Activated CD4-positive, CD25-positive, alpha-beta regulatory T cell treated with anti-CD3 and anti-CD28 coated beads, Interleukin-2, amount 50 U/mL, for 16 hours (primary cell): ENCODE measurements at places on chromosomes 6 and 20.

DNA sequence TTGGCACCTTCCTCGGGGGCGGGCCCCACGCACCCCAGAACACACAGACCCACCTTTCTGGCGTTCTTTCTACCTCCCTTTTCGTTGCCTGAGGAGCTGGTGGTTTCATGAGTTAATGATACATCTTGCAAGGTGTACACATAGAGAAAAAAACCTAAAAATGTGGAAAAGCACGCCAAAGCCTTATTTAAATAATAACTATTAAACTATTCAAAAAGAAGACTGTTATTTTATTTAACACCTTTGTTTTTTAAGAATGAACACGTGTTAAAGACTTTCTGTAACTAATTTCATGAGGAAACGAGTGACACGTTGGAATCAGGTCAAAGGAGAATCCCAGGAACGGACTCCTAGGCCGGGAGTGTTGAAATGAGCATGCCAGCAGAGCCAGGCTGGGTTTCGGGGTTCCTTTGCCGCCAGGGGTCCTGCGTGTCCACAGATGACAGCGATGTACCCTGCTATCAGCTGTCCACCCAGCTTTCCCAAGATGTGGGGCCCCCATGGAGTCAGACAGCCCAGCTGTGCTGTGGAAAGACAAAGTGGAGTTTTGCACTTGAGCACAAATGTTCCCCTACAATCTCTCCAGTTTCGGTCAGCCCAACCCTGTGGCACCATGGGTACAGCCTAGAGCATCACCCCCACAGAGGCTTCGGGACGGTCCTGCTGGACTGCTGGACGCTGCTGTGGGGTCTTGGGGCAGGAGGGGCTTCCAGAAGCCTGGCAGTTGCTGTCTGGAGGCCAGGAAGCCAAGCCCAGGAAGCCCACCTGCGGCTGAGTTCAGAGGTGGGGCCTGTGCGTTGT, 16.1 kb downstream of the SLC17A9 start:
- no peak for DNase-seq

DNA sequence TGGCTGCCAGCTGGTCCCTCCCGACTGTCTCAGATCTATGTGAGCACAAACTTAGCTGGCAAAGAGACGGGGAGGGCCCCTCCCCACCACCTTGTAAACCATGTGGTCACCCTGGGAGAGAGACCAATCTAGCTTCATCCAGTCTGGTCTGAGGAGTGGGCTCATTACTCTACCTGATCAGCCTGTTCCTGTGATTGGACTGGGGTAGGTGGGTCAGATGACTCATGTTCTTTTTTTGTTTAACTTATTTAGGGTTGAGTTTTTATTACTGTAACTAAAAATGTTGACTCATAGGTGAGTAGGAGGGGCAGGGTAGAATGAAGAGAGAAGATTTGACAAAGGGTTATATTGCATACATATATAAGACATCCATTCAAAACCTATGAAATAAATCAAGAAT, 4.7 kb downstream of the GSTA4 start:
- no peak for DNase-seq

DNA sequence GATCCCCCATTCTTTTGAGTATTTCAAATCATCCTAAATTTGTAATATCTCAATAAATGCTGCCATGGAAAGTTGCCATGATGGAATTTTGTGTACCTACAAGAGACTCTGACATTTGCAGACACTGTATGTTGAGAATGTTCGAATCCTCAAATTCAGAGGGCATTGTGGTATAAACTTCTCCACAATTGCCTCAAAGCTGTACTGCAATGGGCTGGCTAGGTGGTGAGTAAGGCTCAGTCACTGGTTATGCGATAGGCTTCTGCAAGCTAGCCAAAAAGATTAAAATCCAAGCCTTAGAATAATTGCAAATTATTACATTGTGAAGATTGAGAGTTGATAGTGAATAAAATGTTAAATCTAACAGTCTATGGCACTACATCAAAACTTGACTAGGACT, 130.2 kb upstream of the CEP162 start:
- no peak for DNase-seq

- no peak for DNase-seq
Measured at GRCh38 chr20:57614490-57615444, 5.5 kb downstream of the ZBP1 start.

DNA sequence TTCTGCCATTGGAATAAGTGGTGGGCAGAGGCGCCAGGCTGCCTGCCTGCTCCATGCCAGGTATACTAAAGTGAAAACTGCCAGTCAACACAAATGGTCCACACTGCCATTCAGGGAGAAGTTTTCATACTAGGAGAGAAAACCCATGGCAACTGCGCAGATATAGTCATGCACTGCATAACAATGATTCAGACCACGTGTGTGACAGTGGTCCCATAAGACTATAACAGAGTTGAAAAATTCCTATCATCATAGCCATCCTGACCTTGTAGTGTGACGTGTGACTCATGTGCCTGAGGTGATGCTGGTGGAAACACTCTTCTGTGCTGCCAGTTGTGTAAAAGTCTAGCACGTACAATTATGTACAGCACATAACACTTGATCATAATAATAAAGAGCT, 25.1 kb downstream of the ZC3H12D start:
- no peak for DNase-seq

DNA sequence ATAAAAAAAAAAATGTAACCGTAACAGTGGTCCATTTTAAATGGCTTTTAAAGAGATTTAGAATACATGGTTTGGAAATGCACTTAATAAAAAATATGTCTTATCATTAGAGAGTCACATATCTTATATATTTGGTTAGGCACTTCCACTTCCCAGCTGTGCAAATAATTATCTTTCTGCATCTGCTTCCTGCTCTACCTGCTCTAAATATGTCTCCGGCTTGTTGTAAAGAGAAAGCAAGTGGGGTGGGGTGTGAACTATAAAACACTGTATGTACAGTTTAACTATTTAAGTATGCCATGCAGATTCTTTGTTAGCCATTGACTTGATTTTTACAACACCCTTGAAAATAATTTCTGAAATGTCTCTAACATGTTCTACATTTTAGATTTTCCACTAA, 106.3 kb downstream of the NKAIN2 start:
- DNase-seq = no peak

- DNase-seq = no peak
Measured at GRCh38 chr6:106452628-106453027, 92.1 kb downstream of the CRYBG1 start.

- no peak for DNase-seq
Measured at GRCh38 chr20:62752181-62752670, 43.6 kb downstream of the NTSR1 start.

DNA sequence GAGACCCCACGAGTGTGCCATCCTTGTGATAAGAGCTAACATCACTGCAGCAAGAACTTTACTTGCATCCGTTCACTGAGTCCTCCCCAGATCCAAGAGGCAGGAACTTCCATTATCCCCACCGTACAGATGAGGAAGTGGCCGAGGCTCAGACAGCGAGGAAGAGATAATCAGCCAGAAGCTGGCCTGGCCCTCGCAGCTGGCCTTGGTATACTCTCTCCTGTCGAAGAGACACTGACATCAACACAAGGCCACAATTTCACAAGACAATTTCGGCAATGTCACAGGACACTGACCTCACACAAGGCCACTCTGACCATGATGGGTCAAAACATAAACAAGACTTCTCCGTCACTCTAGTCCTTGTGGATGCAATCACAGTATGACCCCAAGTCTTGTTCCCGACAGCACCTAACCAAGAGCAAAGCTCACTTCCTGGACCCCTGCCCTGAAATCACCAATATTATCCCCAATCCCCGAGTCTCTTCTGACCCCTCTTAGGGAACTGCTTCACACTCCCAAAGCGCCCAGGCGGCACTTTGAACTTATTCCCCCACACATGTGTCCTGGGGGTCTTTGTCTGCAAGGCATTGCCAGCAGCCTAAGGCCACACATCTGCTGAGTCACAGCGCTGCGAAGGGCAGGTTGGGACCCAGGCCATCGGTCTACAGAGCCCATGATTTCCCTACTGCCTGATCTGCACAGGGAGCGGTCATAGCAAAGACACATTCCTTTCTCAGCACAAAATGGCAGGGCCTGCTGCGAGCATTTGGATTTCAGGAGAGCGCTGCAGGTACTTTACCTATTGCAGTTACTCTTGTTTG, 14.8 kb upstream of the VAPB start:
- DNase-seq = no peak

- no peak for DNase-seq
Measured at GRCh38 chr6:15410752-15411151, 164.9 kb downstream of the JARID2 start.

DNA sequence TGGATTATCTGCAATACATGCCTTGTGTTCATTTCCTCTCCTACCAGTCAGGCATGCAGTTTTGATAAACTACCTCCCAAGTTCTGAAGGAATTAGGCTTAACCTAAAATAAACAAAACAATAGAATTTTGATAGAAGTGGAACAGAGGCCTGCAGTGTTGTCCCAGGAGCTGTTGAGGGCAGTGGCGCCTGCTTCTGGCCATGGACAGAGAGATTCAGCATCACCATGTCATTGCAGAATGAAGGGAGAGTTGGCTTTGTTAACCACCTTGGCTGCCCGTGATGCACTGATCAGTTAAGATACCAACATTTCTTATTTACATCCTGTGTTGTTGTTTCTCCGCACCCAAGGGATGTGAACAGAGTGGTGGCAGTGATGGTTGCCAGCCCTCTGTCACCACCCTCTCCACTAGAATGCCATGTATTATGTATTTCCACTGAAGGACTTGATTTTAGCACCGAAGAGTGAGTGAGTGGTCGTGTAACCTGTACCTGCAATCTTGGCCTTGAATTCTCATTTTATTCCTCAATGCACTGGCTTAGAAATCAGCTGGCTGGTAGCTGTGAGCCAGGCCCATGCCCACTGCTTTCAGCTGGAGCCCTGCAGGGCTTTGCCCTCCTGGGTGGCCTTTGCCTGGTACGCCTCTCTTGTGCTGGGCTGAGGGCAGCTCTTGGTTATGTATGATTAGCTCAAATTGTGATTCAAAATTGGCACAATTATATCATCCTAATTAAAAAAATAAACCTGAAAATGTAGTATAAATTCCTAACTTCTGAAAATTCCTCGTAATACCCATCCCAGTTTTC, 56.5 kb downstream of the SHLD1 start:
- DNase-seq = no peak

GRCh38 chr6:27078734-27079357, 168.7 kb upstream of the PRSS16 start:
- DNase-seq = no peak

DNA sequence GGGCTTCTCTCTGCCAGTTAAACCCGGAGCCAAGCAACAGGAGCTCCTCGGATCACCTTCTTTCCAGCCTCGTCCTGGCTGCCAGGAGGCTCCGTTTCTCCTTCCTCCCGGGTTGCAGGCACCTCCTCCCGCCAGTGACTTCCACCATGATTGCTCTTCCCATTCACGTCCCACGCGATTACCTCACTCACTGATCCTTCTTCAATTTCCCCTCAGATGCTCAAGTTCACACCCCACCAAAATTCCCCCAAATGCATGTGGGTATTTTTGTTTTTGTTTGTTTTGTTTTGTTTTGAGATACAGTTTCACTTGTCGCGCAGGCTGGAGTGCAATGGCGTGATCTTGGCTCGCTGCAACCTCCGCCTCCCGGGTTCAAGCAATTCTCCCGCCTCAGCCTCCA, 25.1 kb downstream of the KCNQ2 start:
- no peak for DNase-seq

GRCh38 chr6:128515550-128516513, 4.6 kb downstream of the PTPRK start:
- no peak for DNase-seq

GRCh38 chr6:19450651-19451050, 386.5 kb upstream of the ID4 start:
- DNase-seq = no peak
